ENCODE measurements at places on chromosomes 16 and 17.
A peak's percentile ranks its signal among the peaks of the same experiment; 100 is the strongest.

GRCh38 chr17:12958786-12959185 is 59.0 kb downstream of the ELAC2 start:
- no peak for DNase-seq

DNA sequence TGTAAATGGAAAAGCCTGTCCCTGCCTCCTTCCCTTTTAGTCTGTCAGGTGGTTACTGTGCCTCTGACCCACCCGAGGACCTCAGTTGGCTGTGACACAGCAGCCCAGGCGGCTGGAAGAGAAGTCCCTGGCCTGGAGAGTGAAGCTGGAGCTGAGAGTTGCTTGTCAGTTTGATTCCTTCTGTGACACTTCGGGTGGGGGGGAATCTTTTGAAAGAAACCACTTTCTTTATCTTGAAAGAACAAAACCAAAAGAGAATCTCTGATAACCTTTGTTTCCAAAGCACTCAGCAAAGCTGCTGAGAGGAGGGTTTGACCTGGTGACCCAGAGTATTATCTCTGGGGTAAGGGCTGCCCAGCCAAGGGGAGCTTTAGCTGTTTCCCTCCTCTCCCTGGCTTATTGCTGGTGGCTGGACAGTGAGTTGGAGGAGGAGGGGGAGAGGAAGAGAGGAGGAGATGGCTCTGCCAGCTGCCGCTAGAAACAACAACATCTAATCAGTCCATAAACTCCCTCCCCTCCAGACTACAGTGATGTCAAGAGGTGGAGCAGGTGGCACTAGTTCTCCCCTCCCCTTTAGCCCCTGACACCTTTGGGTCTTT is 34.0 kb downstream of the YPEL2 start:
- DNase-seq = no peak

DNA sequence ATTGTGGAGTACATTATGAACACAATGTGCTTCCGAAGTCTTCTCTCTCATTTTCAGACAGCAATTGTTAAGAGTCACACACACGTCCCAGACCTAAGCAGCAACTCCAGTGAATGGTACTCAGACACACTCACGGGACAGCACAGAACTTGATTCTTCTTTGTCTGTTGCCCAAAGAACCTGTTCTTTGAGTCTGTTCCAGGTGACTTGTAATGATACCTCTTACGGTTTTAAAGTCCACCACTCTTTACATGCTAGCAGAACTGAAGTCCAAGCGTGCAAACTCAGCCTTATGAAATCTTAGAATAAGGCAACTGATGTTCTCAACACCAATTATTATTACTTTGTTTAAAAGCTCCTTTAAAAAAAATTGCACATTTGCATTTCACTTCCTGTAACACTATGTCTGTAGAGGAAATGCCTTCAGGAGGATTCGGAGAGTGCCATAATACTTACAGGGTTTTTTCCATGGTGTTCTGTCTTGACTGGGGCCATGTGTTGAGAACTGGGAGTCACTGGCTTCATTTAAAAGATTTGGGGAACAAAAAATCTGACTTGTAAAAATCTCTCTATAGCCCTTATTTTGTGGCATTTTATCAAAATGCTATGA is 48.1 kb downstream of the MARF1 start:
- no peak for DNase-seq

- DNase-seq = no peak
Measured at GRCh38 chr17:18309202-18309601, 5.6 kb downstream of the TOP3A start.

DNA sequence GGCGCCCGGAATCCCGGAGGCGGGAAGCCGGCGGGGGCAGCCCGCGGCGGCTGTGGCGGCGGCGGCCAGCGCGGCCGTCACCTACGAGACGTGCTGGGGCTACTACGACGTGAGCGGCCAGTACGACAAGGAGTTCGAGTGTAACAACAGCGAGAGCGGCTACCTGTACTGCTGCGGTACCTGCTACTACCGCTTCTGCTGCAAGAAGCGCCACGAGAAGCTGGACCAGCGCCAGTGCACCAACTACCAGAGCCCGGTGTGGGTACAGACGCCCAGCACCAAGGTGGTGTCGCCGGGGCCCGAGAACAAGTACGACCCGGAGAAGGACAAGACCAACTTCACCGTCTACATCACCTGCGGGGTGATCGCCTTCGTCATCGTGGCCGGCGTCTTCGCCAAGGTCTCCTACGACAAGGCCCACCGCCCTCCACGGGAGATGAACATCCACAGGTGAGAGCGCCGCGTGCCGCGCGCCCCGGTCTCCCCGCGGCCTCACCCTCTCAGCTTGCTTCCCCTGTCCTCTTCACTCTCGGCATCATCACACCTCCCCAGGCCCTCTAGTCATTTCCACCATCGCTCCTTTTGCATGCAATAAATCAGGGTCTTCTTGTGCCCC is 706 bp downstream of the SHISA6 start:
- DNase-seq = no peak

DNA sequence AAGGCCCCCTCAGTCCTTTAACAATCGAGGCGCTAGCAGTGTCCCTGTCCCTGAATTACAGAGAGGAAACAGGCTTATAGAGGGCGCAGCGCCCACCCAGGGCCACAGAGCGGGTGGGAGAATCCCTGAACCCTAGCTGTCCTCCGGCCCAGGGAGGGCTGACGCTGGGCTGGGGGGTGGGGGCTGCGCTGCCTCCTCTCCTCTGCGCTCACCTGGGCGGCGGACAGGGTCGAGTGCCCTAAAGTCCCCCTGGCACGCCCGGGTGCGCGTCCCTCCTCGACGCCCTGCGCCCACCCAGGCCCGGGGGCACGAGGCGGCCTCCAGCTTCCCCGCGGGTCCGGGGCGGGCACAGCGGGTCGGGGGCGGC is 200.4 kb upstream of the N4BP1 start:
- DNase-seq = no peak

GRCh38 chr16:88982286-88983084 is 5.5 kb upstream of the CBFA2T3 start:
- no peak for DNase-seq

GRCh38 chr16:29743827-29744531 is 1.8 kb downstream of the C16orf54 start:
- DNase-seq = no peak

- DNase-seq = no peak
Measured at GRCh38 chr16:66479661-66480264, 52.7 kb downstream of the BEAN1 start.

DNA sequence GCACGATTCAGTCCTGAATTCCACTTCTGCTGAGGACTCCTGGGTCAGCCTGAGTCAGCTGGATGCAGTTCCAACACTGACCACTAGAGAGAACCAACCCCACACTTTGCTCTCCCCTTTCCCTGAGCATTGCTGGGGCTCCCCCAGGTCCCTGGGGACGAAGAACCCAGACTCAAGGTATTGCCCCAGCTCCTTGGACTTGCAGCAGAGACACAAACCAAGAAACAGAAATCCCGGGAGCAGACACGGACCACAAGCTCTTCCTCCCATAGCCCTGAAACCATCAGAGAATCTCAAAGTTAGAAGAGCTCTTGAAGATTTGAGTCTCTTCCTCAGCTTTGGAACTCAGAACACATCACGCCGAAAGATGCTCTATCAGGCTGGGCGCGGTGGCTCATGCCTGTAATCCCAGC is 678 bp upstream of the GH1 start:
- peak; percentile 82 for DNase-seq

GRCh38 chr16:74372369-74372768 is 3.7 kb upstream of the NPIPB15 start:
- DNase-seq = no peak

DNA sequence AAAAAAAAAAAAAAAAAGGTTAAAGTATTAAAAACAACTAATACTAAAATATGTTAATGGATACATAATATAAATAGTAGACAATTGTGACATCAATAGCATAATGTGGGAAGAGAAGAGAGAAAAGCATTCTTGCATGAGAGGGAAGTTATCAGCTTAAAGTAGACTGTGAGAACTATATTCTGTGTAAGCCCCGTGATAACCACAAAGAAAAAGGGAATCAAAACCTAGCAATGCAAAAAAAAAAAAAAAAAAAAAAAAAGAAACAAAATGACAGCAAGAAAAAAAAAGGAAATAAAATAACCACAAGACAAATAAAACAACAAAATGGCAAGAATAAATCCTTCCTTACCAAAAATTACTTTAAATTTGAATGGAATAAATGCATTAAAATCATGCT is 39.8 kb upstream of the MYLK3 start:
- peak; percentile 73 for DNase-seq

GRCh38 chr17:6761779-6762178 is 5.9 kb downstream of the XAF1 start:
- DNase-seq = no peak

- DNase-seq = no peak
Measured at GRCh38 chr17:19006698-19007097, 2.1 kb upstream of the FAM83G start.

DNA sequence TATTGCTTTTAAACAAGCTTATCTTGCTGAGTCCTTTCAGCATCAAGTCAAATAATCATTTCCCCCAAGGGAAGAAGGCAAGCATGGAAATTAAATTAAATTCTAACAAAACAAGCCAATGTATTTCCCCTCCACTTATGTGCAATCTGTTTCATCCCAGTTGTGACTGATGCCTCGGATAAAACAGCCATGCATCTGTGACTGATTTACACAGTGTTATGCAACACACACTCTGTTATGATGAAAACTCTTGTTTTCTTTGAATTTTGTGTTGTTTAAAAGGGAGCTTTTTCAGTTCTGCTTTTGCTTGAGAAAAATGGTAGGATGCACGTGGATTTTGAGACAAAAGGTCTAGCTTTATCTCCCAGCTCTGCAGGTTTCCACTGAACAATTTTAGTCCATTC is 32.6 kb downstream of the TMEM100 start:
- DNase-seq = no peak

Data from germinal center (tissue), 1 donor.